ENCODE measurements at places on chromosomes 1 and 21.

DNA sequence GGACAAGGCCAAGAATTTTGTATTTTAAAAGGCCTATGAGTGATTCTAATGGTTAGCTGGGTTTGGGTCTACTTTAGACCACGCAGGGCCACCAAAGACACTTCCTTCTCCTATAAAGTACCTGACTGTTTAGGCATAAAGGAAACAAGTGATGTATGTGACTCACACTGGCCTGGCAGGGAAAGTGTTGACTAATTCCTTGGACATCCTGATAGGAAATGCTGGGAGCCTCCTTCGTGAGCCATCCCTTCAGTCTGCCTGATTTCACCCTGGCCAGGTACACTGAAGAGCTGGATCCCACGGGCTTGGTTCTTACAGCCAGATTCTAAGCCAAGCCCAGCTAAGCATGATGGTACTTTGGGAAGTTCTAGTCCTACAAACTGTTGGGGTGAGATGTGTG, 100.5 kb upstream of the HMGB4 start:
- no peak for DNase-seq

DNA sequence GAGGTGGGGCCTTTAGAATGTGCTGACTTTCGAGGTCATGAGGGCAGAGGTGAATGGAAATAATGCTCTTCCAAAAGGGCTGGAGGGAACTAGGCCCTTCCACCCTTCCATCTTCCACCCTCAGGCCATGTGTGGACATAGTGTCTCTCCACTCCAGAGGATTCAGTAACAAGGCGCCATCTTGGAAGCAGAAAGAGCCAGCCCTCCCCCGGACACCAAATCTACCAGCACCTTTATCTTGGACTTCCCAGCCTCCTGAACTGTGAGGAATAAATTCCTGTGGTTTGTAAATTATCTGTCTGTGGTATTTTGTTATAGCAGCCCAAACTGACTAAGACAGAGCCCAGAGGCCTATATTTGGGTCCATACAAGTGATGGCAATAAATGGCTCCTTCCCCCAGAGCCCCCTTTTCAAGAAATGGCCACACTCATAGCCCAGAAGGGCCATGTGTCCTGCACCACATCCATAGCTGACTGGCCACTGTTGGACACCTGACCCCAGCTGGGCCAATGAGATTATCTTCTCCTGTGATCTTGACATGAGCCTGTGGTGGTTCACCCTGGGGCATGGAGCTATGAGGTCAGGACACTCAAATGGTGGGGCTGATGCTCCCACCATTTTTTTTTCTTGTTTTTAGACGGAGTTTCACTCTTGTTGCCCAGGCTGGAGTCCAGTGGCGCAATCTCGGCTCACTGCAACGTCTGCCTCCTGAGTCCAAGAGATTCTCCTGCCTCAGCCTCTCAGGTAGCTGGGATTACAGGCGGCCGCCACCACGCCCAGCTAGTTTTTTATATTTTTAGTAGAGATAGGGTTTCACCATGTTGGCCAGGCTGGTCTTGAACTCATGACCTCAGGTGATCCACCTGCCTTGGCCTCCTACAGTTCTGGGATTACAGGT, 114.9 kb downstream of the RRAGC start:
- no peak for DNase-seq

- no peak for DNase-seq
Observed at GRCh38 chr1:42504535-42505128, 41.5 kb downstream of the CCDC30 start.

- no peak for DNase-seq
Observed at GRCh38 chr1:57470036-57470435, 46.2 kb upstream of the DAB1 start.

DNA sequence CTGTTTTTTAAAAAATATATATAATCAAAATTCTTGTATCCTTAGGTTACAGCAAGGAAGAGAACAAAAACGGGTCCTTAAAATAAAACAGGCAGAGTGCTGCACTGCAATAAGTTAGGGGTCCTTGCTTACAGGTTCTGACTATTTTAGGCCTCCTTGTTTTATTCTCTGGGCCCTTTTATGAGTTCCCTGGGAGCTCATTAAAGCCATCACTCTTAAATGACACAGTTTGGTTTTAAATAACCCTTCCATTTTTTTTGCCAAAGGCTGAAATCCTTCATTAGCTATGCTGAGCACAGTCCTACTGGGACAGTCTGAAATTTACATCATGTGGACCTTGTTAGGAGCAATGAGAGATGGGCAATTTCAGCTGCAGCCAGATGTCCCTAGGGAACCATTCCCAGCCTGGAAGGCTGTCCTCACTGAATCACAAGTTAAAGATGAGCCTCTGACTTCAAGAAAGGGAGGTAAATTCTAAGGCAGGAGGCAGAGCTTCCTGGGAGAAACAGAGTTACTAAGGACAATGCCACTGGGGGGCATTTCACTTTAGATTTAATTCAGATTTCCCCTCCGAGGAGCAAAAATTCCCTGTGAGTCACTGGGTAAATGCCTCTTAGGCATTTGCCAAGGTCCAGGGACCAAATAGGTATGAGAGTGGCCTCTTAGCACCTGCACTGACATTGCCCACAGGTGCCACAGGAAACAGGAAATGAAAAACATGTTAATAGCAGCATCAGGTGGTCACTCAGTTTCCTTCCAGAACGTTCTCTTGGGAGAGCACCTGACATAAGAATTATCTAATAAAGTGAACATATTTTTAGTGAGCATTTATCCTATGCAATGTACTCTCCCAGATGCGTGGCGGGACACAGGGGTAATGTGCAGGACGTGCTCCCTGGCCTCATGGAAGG, 3.8 kb upstream of the MUL1 start:
- DNase-seq, result no peak

GRCh38 chr1:95012389-95012788, 60.4 kb downstream of the ALG14 start:
- DNase-seq, result no peak

DNA sequence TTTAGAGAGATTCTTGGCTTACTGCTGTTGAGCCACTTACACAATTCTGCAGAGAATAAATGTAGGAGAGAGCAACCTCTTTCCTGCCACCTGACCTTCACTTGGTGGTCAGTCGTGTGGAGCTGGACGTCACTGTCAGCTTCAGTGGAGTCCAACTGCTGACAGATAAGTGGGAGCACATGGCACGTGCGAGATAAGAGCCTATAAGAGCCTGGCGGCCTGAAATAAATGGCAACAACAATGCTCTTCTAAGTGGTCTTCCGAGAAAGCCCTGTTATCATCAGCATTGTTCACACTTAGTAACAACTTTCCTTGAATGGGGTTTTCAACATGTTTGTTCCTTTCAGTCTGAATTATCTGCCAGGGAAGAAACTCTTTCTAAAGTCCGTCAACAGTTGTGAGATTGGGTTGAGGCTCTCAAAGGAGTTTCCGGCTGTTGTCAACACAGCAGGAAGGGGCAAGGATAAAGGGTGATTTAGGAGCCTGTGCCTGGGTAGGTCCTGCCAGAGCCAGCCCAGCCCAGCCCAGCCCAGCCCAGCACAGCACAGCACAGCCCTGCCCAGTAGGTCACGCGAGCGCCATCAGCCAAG, 57.2 kb upstream of the RUNX1 start:
- no peak for DNase-seq

- no peak for DNase-seq
Observed at GRCh38 chr1:56533197-56533596, 46.2 kb downstream of the PLPP3 start.

DNA sequence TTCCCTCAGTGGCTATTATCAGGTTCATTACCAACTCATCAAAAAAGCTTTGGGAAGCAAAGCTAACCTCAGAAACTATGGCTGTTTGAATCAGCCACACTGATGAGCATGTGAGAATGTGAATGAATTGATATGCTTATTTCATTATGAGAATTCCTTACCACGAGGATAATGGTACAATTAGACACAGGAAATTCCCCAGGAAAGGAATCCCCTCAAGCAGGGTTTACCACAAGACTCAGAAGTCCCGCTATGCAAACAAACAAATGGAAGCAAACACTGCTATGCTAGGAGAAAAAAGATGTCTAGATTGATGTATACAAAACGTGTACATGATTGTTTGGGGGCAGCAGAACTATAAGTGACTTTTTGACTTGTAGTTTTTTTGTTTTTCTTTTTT, 205.0 kb downstream of the HMCN1 start:
- no peak for DNase-seq

DNA sequence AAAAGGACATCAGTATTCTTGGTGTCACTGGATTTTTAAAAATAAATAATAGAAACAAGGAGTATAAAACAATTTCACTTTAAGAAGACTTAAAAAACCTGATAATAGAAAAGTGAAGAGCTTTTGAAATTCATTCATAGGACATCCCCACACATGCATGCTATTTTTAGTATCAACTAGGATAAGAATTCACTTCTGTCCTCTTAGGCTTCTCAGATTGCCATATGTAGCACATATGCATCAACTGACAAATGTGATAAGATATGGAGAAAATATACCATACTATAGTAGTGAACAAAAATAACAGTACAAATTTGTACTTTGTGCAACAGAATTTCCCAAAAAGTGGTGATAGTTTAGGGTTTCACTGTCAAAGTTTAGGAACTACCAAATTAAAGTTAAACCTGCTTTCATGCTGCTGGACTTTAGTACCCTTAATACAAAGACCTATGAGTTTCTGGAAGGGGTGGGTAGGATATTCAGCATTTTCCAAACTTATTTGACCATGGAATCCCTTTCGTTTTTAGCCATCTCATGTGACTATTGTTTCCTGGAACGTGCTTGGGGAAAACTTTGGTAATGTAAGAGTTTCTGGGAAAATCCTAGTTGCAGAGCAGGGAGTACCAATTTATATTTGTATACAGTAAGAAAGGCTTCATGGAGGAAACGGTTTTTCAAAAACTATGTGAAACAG, 19.8 kb downstream of the RPRD2 start:
- no peak for DNase-seq

- no peak for DNase-seq
Observed at GRCh38 chr1:44926311-44926781, 60.0 kb downstream of the EIF2B3 start.

- DNase-seq, result no peak
Observed at GRCh38 chr1:204081791-204082513, 9.0 kb downstream of the SOX13 start.

GRCh38 chr1:50921029-50921428, 39.0 kb downstream of the FAF1 start:
- no peak for DNase-seq

GRCh38 chr1:115284209-115284608, 53.8 kb downstream of the NGF start:
- DNase-seq, result no peak

GRCh38 chr1:14923727-14924452, 229.7 kb upstream of the TMEM51 start:
- peak; percentile 81 for DNase-seq

GRCh38 chr21:43812957-43813655, 23.7 kb downstream of the RRP1 start:
- no peak for DNase-seq

GRCh38 chr1:91490501-91490900, 10.2 kb upstream of the CDC7 start:
- no peak for DNase-seq

- DNase-seq, result no peak
Observed at GRCh38 chr1:178172939-178173338, 79.0 kb downstream of the RASAL2 start.

- no peak for DNase-seq
Observed at GRCh38 chr1:245448975-245449431, 294.2 kb downstream of the KIF26B start.

- no peak for DNase-seq
Observed at GRCh38 chr1:1199961-1200875, 6.2 kb downstream of the TNFRSF18 start.

DNA sequence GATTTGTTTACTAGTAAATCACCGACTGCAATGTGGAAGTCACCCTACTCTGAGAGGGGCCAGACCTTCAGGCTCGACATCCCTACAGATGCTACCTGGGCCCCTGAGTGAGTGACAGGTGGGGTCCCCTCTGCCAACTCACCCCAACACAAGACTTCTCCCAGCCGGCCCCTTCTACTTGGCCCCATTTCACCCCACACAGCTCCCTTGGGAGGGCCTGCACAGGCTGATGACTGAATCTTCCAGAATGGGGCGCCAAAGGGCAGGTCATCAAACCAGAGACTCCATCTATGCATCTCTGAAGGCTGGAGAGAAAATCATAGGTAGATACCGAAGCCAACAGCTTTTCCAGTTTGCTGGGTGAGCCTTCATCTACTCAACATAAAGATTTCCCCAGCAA, 9.4 kb upstream of the S100A8 start:
- no peak for DNase-seq

GRCh38 chr1:8015036-8015808, 10.9 kb downstream of the ERRFI1 start:
- no peak for DNase-seq

GRCh38 chr1:182189535-182190066, 128.1 kb upstream of the ZNF648 start:
- no peak for DNase-seq

- DNase-seq, result no peak
Observed at GRCh38 chr1:58460469-58460868, 86.1 kb downstream of the OMA1 start.

DNA sequence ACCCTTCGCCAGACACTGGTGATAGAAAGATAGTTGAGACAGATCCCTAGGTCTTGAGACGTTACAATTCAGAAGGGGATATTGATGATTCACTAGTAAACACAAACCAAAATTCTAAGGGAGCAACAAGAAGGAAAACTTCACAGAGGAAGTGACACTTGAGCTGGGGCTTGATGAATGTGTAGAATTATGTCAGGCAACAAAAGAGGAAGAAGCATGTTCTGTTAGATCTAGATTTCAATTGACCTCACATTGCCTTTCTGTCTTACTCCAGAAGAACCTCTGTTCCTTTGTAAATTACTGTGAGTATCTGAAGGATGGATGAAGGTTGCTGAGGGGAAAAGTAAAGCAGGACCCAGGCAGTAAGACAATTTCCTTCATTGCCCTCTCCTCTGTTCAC, 328.2 kb downstream of the KCTD3 start:
- no peak for DNase-seq

DNA sequence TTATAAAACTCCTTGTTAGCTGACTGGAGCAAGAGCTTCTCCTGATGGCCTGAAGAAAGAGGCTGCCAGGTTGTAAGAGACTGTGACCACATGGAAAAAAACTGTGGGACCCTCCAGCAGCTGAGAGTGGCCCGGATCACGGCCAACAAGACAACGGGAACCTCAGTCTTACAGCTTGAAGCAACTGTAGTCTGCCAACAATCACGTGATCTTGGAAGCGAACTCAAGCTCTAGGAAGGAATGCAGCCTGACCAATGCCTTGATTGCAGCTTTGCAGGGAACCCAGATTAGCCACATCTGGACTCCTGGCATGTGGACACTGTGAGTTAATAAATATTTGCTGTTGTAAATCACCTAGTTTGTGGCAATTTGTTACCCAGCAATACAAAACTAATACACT, 442.6 kb upstream of the PRMT6 start:
- DNase-seq, result no peak

GRCh38 chr1:54965624-54966340, 14.6 kb upstream of the TMEM61 start:
- DNase-seq, result no peak
